ENCODE measurements at places on chromosomes 6 and 20.

DNA sequence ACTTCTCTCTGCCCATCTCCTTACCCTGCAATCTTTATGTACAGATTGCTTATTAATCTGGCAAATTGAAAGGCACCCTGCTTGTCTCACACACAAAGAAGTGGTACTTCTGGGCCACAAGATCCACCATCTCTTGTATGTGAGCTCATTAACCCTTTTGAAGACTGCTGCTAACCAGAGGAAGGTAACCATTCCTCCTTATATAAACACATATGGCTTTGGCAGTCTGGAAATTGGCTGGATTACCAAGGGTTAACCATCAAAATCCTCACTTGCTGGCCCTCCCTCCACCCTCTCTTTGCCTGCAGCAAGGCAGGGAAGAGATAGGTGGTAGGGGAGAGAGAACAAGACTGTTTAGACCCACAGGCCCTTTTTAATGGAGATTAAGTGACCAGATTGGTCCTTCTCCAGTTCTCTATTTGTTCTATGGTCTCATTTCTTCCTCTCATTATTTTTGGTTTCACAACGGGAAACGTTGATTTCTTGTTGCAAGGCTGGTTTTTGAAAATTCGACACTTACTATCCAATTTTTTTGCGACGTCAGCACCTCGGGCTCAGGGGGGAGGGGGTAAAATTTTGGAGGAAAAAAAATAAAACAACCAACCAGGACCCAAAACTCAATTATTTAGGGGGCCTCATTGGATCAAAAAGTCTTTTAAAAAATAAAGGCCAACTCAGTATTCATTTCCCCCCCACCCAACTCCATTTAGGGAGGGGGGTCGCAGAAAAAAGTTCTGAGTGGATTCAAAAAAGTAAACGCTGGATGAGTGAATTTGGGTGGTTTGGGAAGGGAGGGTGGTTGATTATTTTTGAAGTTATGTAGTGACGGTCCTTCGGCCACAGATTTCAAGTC, 859 bp downstream of the PPP1R10 start:
- peak; percentile 66 for DNase-seq

GRCh38 chr6:159686040-159686439, 7.0 kb downstream of the SOD2 start:
- DNase-seq: no peak

DNA sequence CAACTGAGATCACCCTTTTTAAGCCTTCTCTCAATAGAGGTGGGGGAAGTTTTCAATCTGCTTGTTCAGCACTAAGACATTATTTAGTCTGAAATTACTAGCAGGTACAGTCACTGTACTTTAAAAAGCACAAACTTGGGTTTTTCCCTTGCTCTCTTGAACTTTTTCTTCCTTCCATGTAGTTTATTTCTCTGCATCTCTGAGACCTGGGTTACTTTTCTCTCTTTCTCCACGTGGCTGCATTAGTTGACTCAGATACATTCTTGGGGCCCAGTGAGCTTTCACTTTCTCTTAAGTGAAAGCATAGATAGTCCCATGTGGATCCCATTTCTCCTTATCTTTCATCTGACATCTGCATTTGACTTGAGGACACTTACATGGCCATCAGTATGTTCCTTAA, 433.9 kb upstream of the MAP3K7 start:
- DNase-seq: no peak

- DNase-seq: no peak
These were observed 56.1 kb downstream of the MEP1A start for GRCh38 chr6:46849361-46849690.

DNA sequence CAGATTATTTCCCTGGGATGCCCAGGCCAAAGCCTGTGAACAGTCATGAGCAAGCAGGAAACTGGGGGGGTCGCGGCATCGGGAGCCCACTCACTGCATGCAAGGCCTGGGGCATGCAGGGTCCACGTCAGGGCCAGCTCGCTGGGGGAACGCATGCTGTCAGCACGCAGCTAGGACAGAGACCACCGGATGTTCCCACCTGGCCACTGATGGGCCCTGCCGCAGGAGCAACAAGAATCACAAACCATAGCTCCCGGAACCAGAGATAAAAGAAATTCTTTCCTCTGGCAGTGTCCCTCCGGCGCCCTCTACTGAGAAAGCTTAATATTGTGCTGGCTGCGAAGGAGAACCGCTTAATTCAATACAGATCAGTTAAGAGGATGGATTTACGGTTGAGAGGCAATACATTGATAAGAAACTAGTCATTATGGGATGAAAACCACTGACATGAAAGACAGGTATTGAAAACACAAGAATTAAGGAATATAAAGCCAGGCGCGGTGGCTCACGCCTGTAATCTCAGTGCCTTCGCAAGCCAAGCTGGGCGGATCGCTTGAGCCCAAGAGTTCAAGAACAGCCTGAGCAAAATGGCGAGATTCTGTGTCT, 32.6 kb downstream of the C6orf15 start:
- peak; percentile 69 for DNase-seq

GRCh38 chr6:143224516-143224915, 163.8 kb downstream of the AIG1 start:
- no peak for DNase-seq

DNA sequence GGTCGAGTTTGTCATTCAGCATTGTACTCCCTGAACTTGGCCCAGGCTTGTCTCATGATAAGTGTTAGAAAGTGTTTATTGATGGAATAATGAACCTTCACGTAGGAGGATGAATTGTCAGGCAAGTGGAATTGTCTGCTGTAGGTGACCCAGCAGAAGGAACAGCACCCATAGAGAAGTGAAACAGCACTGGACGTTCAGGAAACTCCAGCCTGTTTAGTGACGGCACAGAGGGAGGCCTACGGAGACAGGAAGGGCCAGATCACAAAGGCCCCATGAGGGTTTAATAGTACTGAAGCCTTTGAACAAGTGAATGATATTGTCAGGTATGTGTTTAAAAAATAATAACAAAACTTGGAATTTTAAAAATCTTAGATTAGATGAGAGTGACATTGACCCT, 2.9 kb downstream of the STX11 start:
- no peak for DNase-seq

DNA sequence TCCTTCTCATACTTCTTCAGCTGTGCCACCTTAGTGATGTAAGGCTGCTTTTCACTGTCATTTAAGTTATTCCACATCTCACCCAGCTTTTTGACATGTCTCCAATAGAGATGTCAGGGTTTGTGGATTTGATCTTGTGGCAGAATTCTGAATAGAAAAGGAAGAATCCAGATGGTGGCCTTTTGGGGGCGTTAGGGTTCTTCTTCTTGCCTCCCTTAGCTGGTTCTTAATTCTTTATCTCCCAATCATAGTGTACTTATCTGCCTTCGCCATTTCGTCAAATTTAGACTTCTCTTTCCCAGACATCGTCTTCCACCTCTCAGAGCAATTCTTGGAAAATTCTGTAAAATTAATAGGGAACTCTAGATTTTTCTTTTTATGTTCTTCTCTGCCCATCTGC, 422.9 kb downstream of the GJA1 start:
- DNase-seq: no peak

GRCh38 chr6:30234356-30234755, 21.1 kb upstream of the TRIM26 start:
- no peak for DNase-seq

DNA sequence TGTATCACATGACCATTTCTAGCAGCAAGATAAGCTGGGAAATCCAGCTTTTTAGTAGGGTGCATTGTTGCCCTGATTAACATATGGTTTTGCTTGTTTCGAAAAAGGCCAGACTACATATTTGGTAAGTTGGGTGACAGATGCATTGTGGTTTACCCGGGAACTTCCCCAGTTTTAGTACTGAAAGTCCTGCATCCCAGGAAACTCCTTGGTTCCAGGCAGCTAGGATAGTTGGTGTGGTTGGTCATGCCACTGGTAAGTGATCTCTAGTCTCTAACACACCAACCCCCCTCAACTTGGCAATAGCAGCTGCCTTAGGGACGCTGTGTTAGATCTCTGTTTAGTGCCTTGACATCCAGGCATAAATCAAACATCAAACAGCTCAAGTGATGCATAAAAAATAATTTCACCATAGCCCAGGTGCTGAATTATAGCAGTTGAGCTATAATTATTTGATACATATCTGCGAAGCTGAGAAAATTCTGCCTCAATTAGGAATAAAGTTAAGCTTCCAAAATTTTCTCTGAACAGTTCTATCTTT, 216.5 kb downstream of the TFAP2C start:
- peak; percentile 91 for DNase-seq

DNA sequence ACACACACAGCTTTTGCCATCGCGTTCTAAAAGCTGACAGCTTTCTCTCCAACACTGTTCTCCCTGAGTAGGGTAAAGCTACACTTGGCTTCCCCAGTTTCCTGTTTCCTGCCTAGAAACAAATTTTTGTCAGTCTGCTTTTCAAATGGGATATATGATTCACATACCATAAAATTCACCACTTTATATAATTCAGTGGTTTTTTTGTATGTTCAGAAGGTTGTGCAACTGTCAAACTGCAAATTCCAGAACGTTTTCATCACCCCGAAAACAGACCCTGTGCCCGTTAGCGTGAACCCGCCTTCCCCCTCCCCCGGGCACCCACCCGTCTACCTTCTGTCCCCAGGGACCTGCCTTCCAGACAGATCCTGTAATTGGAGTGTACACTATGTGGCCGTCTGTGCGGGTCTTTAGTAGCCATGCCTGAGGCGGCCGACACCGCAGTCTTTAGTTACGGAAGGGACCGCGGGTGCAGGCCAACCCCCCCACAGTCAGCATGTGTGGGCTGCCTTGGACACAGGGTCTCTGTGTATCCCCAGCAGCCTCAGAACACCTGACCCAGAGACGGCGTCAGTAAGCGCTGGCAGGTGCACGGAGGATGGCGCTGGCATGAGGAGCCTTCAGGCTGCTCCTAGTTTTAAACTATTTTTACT, 16.6 kb downstream of the HRH3 start:
- DNase-seq: no peak

GRCh38 chr6:149925974-149926777, 3.3 kb upstream of the RAET1G start:
- peak; percentile 75 for DNase-seq

GRCh38 chr6:14766391-14766994, 479.4 kb upstream of the JARID2 start:
- no peak for DNase-seq

GRCh38 chr6:6962699-6963098, 145.1 kb upstream of the RREB1 start:
- no peak for DNase-seq

GRCh38 chr20:41889126-41889843, 271.1 kb upstream of the CHD6 start:
- DNase-seq: peak; percentile 4

DNA sequence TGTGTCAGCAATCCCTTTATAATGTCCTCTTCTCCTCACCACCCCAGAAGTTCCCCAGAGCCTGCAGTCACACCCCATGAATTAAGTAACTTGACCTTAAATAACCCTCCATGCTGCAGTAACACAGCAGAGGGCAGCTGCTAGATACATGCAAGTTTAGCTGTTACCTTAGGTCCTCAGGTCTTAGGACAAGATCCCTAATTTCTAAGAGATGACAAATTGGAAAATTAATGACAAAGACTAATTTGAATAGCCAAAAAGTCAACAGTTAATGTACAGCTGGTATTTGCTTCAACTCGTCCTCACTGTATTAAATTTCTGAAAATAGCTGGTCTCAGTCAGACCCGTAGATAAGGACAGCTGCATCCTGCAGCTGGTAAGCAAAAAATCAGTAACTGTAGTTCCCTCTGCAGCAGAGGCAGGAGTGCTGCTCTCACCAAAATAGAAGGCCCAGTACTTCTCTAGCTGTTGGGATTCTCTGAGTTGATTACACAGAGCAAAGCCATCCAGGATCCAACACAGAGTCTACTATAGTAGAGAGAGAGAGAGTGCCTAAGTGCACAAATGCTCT, 62.4 kb downstream of the TNFRSF21 start:
- DNase-seq: peak; percentile 94

GRCh38 chr6:156866220-156867015, 89.2 kb downstream of the ARID1B start:
- peak; percentile 38 for DNase-seq

- DNase-seq: no peak
These were observed 17.6 kb upstream of the SRC start for GRCh38 chr20:37328149-37328945.

DNA sequence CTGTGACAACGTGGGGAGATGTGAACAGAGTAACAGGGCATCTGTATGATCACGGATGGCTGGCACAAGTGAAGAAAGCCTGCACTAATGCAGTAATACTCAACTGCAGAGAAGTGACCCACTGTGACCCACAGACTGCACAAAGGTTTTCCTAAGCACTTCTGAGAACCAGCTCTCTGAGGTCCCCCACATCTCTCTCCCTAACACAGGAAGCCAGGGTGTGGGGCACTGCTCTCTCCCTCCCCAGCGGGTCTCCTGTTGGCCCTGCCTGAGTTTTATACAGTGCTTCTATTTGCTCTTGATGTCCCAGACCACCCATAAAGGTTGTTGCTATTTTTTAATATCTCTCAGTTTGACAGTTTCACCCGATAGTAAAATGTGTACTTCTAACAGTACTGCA, 11.3 kb downstream of the APMAP start:
- DNase-seq: no peak

DNA sequence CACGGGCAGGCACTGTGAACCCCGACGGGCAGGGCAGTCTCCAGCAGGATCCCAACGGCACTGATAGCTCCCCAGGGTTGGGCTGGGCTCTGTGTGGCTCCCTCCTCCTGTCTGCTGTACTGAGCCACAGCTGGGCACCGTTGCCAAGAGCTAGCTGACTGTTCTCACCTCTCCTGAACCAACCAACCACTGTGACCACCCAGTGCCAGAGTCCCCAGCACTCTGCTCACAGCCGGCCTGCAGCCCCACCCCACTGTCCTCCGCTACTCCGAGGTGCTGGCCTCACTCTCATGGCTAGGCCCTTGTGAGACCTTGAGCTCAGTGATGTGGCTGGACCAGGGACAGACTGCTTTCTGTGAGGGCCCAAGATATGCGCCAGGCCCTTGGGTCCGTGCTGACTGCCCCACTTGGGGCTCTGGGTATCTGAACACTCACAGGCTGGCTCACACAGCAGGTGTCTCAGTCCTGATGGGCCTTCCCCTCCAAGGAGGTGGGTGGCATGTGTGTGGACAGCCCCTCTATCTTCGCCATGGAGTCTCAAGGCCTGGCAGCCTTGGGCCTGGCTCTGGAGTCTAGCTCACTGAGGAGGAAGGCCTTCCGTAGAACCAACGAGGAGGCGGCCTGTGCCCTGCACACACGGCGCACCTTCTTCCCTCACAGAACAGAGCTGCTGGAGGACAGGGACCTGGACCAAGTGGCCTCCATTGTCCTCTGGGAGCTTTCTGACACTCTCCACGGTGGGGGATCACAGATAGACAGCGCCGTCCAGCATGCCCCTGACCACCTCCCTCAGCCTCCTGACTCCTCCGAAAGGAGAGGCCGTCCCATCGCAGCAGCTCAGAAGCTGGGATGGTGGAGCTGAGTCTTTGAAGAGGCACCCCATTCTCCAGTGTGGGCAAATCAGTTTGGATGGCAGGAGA, 53.5 kb downstream of the TCP11 start:
- no peak for DNase-seq

All from OCI-LY7 (cell line).